ENCODE measurements at places on chromosomes 11 and 22.

GRCh38 chr11:15735706-15736105 lies 620.6 kb downstream of the SOX6 start:
- no peak for ATAC-seq

DNA sequence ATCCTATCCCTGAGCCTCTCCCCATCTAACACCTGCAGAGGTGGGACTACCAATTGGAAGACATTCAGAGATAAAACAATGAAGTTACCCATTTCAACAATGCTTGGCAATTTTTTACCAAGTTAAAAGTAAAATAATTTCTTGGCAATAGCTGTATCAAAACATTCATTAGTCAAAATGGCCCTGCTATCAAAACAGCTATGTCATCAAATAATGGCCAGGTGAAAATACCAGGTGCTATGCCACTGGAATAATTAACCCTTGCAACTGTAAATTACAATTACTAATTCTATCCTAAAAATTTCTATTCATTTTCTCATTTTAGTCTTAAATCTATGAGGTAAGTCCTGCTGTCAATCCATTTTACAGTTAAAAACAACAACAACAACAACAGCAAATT lies 43.3 kb downstream of the NOX4 start:
- ATAC-seq: no peak

GRCh38 chr11:14641801-14642200 lies 1.8 kb upstream of the PDE3B start:
- ATAC-seq: no peak

DNA sequence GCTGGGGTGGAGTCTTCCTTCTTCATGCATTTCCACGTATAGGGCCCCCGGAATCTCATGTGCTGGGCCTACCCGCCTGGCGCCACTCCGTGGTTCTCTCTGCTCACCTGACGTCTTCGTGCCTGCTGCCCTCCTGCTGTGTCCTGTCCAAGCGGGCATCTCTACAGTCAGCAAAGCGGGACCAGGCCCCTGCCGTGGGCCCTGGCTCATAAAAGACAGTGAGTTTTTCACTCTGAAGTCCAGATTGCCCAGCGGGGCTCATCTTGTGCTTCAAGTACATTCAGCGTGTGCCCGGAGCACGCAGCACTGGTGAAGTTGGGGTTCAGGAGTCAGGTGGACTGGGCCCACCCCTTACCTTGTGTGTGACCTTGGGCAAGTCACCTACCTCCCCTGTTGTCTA lies 17.4 kb downstream of the C11orf24 start:
- no peak for ATAC-seq

- ATAC-seq: no peak
Observed at GRCh38 chr11:111452146-111452545, 60.0 kb downstream of the BTG4 start.

GRCh38 chr22:38415046-38415445 lies 40.0 kb downstream of the KCNJ4 start:
- no peak for ATAC-seq
